ENCODE measurements at places on chromosomes 2 and 18. TPM values are rescaled to one million over a fixed set of nuclear protein-coding genes. Genes with fewer than 3 reads are reported as not detected.

The ATP6V1C2 gene
- 0.05 TPM for total RNA-seq

The SPR gene
- 62.2 TPM for total RNA-seq

The IFT172 gene
- 12.2 TPM for total RNA-seq

The ERICH2 gene
- not detected for total RNA-seq

The AAK1 gene
- total RNA-seq, result 12.9 TPM

The CRYBA2 gene
- total RNA-seq, result not detected

The KCNG2 gene
- total RNA-seq, result not detected

The DYNAP gene
- total RNA-seq, result not detected

The RSAD2 gene
- total RNA-seq, result 0.20 TPM

The SERPINB4 gene
- total RNA-seq, result 0.35 TPM

The SERPINB3 gene
- total RNA-seq, result 1.9 TPM

The DNAJC10 gene
- total RNA-seq, result 202 TPM

The BCL2 gene
- 6.3 TPM for total RNA-seq

The PLCL1 gene
- total RNA-seq, result under 0.01 TPM

The COL6A3 gene
- 3.6 TPM for total RNA-seq

The CYBRD1 gene
- 63.1 TPM for total RNA-seq

The RAX gene
- total RNA-seq, result not detected

The PROC gene
- total RNA-seq, result 0.25 TPM

The ANKRD30B gene
- total RNA-seq, result not detected

The BCL11A gene
- total RNA-seq, result 0.80 TPM

The TUBA3E gene
- total RNA-seq, result not detected

The LHCGR gene
- not detected for total RNA-seq

The CYRIA gene
- total RNA-seq, result 9.2 TPM

The CRYGD gene
- total RNA-seq, result not detected

The ACTR1B gene
- 89.3 TPM for total RNA-seq

The KCNE4 gene
- total RNA-seq, result 0.05 TPM

The RELCH gene
- total RNA-seq, result 23.4 TPM

The POTEJ gene
- not detected for total RNA-seq

The LIPG gene
- total RNA-seq, result 61.4 TPM

The SERPINB5 gene
- 0.10 TPM for total RNA-seq

The PLEKHM3 gene
- total RNA-seq, result 14.8 TPM

The INO80B gene
- 27.2 TPM for total RNA-seq

The CCDC138 gene
- 6.4 TPM for total RNA-seq

The SLC5A7 gene
- total RNA-seq, result not detected

The PLEKHH2 gene
- 19.1 TPM for total RNA-seq

The ATP8B1 gene
- 48.8 TPM for total RNA-seq

The SPRED2 gene
- 16.2 TPM for total RNA-seq

The IL36A gene
- not detected for total RNA-seq

The DAPL1 gene
- total RNA-seq, result not detected

Measured in renal cortical epithelial cell (primary cell).